ENCODE measurements at places on chromosomes 13 and 19. TPM values are rescaled to one million over a fixed set of nuclear protein-coding genes. Genes with fewer than 3 reads are reported as not detected.

The ADGRE3 gene
- not detected for total RNA-seq

The RTBDN gene
- total RNA-seq = not detected

DNA sequence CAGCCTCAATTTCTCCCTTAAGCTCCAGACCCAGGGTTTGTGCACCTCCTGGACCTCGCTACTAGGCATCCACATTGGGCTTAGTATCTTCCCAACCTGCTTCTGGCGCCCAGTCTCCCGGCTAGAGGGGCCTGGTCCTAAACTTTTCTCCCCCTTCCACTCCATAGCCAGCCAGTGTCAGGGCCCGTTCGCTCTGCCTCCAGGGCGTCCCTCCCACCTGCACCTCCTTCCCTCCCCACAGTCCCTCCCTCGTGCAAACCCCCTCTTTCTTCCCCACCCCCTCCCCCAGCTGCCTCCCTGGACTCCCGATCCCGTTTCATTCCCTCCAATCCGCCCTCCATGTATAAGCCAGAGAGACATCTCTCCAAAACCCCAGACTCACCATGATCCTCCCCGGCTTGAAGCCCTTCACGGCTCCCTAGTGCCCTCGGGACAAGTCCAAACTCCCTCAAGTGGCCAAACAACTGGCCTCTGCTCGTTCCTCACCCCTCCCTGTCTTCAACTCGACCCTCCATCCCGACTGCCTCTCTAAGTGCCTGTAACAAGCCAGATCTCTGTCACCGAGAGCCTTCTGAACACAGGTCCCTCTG lies 997 bp upstream of the SAMD4B start:
- H3K4me3 ChIP-seq = peak overlapping the region; percentile 100
- H3K36me3 ChIP-seq = peaks cover 48% of the 10 kb centered on the region
- peaks cover 50% of the 10 kb centered on the region for H3K4me1 ChIP-seq
- peak overlapping the region; percentile 99 for H3K27ac ChIP-seq
- ATAC-seq = peak; percentile 12
- no peaks in the 10 kb centered on the region for H3K27me3 ChIP-seq

The ZIK1 gene
- total RNA-seq = 2.5 TPM

DNA sequence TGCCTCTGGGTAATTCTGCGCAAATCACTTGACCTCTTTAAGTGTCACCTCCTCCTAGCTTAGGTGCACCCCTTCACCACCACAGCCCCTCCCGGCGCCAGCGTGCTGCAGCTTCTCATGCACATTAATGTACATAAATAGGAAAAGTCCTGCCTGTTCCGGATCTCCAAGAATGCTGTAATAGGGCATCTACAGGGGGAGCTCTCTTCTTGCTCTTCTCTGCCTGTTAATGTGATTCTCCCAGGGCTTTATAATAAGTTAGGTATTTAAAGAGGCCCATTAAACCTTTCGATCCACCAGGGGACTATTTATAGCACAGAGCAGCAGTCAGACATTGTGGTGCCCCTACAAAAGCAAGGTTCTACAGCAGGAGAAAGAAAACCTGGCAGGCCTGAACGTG lies 35.3 kb downstream of the SOX1 start:
- H3K27me3 ChIP-seq = peaks cover 45% of the 10 kb centered on the region
- no peak overlapping the region for H3K4me3 ChIP-seq
- no peaks in the 10 kb centered on the region for H3K36me3 ChIP-seq
- H3K27ac ChIP-seq = no peak overlapping the region

The SMIM24 gene
- not detected for total RNA-seq

- ATAC-seq = no peak
- no peaks in the 10 kb centered on the region for H3K36me3 ChIP-seq
- H3K27ac ChIP-seq = no peak overlapping the region
- no peaks in the 10 kb centered on the region for H3K4me1 ChIP-seq
- H3K4me3 ChIP-seq = no peak overlapping the region
Observed at GRCh38 chr13:66402546-66402945, 827.6 kb downstream of the PCDH9 start.

The KLK6 gene
- not detected for total RNA-seq

GRCh38 chr19:2049741-2050348 lies 1.2 kb downstream of the MKNK2 start:
- H3K4me3 ChIP-seq = peak overlapping the region; percentile 75
- ATAC-seq = peak; percentile 14
- H3K4me1 ChIP-seq = no peaks in the 10 kb centered on the region

GRCh38 chr13:25069236-25069635 lies 26.7 kb upstream of the PABPC3 start:
- no peaks in the 10 kb centered on the region for H3K4me1 ChIP-seq
- no peak overlapping the region for H3K27ac ChIP-seq
- peaks cover 25% of the 10 kb centered on the region for H3K27me3 ChIP-seq
- H3K36me3 ChIP-seq = no peaks in the 10 kb centered on the region

DNA sequence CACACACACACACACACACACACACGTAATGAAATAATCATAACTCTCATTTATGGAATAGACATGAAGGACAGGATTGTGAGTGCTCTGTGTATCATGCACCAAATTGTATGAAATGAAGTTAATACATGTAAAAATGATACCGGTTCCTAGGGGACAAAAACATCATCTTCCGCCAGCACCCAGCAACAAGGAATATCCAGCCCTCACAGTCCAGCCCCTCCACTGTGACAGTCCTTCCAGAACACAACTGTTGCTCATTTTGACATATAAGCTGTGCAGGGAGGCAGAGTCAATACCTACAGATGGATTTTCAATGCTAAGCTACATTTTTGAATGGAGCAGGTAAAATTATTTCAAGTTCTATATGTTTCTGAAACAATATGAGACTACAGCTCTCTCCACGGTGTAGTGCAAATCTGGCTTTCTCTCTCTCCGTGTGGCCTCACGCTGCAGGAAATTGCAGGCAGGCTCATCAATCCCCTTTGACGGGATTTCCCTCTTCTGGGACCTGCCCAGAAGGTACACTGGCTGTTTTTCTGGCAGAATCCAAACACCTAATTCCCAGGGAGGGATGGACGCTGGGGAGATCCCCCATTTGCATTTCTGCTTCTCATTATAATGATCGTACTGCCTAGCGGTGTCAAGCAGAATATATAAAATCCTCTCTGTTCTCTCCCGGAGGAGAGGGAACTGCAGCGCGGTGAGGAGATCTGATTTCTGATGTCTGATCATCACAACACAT lies 494.0 kb downstream of the LIG4 start:
- no peak overlapping the region for H3K27ac ChIP-seq
- no peak for ATAC-seq
- no peak overlapping the region for H3K4me3 ChIP-seq
- H3K4me1 ChIP-seq = no peaks in the 10 kb centered on the region

DNA sequence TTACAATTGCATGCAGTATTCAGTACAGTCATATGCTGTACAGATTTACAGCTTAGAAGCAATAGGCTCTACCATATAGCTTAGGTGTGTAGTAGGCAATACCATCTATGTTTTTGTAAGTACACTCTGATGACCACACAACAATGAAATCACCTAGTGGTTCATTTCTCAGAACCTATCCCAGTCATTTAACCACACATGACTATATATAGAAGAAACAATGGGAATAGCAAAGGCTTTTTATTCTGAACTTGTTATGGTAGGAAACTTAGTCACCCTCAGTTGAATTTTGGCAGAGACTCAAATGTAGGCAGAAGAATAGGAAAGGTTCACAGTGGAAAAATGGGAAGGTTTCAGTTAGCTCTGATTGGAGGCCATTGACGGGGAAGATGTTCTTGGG lies 1075.1 kb upstream of the MIR17HG start:
- no peaks in the 10 kb centered on the region for H3K36me3 ChIP-seq
- no peaks in the 10 kb centered on the region for H3K4me1 ChIP-seq
- no peaks in the 10 kb centered on the region for H3K27me3 ChIP-seq
- H3K27ac ChIP-seq = no peak overlapping the region
- no peak overlapping the region for H3K4me3 ChIP-seq
- no peak for ATAC-seq

GRCh38 chr19:5865772-5866171 lies 4.6 kb downstream of the FUT5 start:
- H3K36me3 ChIP-seq = no peaks in the 10 kb centered on the region
- no peaks in the 10 kb centered on the region for H3K4me1 ChIP-seq
- no peak for ATAC-seq

DNA sequence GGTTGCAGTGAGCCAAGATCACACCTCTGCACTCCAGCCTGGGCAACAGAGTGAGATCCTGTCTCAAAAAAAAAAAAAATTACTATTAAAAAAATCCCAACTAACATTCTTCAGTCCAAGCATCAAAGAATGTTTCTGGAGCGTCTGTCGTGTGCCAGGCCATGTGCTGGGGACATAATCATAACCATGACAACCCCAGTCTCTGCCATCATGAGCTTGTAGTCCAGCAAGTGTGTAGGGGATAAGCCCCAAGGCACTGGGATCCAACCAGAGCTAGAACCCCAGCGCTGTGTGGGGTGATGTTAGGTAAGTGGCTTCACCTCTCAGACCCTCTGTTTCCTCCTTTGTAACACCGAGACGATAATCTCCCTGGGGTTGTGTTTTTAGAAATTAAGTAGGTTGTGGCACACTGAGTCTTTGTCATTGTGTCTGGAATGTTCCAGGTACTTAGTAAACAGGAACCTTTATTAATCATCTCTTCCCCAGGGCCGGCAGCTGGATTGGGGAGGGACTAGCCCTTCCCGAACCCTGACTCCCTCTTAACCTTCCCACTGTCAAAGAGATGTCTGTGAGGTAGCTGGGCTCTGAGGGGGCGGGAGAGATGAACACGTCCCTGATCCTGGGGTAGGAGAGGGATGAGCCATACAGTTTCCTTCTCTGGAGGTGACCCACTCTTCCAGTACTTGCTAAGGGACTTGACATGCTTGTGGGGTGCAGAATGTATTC lies 5.2 kb downstream of the ITPKC start:
- peaks cover 73% of the 10 kb centered on the region for H3K36me3 ChIP-seq
- H3K4me3 ChIP-seq = peak overlapping the region; percentile 89
- peak; percentile 14 for ATAC-seq
- no peaks in the 10 kb centered on the region for H3K27me3 ChIP-seq

DNA sequence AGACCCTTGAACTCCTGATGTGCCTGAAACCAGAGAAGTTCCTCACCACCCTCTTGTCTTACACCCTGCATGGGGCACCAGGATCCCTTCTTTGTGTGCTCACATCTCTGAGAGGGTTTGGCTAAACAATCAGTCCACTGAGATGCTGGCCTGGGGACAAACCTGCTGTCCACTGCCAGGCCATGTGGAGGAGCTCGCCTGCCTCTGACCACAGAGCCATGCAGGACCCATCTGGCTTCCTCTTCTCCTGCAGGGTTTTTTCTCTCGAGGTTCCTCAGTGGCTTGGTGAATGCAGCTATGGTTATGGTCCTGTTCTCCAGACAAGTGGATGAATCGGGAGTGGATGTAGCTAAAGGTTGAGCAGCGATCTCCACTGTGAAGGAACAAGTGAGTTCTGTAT lies 49.1 kb upstream of the MEDAG start:
- H3K27me3 ChIP-seq = peaks cover 4% of the 10 kb centered on the region
- H3K36me3 ChIP-seq = no peaks in the 10 kb centered on the region
- H3K4me1 ChIP-seq = peaks cover 4% of the 10 kb centered on the region

The ONECUT3 gene
- not detected for total RNA-seq

Data from activated T-helper 17 cell treated with anti-CD3 and anti-CD28 coated beads, Interleukin-2, amount 50 U/mL, for 72 hours (primary cell).